Activated CD4-positive, alpha-beta T cell treated with anti-CD3 and anti-CD28 coated beads for 36 hours (primary cell): ENCODE measurements at places on chromosomes 1 and 21.

DNA sequence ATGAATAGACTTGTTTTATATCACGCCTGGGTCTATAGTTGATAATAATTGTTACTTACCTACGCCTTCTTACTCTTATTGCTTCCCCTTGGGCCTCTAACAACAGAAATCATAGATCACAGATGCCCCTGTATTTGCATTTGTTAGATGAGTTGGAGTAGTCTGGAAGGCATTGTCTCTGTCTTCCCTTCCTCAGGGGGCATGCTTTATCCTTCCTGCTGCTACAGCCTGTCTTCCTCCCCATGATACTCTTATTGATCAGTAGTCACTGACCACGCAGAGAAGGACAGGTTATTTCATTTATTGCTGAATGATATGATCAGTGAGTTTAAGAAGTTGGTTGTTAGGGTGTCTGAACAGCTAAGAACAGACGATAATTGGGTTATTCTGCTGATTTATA lies 98.4 kb downstream of the DNM3 start:
- no peak for DNase-seq

GRCh38 chr1:164971921-164972415 lies 384.5 kb downstream of the LMX1A start:
- no peak for DNase-seq

- DNase-seq: no peak
Observed at GRCh38 chr1:236401698-236402097, 7.6 kb downstream of the EDARADD start.

- DNase-seq: no peak
Observed at GRCh38 chr1:14689996-14690615, 91.6 kb downstream of the KAZN start.

DNA sequence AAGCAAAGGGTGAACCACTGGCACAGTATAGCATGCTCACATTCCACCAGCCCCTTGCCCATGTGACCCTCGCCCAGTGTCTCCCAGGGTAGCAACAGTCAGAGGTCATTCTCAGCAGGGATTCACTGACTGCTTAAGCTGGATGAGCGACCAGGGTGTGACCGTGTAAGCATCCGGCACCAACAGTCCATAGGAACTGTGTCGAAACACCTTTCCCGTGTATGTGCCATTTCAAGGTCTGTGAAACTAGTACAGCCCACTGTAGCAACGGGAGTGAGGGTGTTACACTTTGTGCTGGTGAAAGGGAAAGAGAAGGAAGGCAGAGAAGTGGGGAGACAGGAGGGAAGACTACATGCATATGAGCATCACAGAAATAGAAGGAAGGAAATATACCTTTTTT lies 10.8 kb downstream of the PIK3C2B start:
- DNase-seq: no peak

- DNase-seq: no peak
Observed at GRCh38 chr21:37737507-37737906, 178.8 kb downstream of the KCNJ6 start.

DNA sequence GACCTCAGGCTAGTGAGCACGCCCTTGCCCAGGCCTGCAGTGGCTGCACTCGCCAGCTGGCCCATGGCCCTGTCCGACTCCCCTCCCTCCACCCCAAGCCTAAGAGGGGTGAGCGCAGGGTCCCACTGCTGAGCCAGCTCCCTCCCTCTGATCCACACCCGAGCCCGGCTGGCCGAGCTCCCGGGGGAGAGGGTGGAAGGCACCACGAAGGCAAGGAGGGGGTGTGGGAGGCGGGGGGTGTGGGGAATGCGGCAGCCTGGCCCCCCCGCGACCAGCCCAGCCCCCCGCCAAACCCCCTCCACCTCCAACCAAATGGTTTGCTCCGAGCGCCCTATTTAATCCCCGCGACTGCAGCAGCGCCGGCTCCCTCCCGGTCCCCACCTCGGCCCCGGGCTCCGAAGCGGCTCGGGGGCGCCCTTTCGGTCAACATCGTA lies at the start of gene CADM3:
TSS of gene CADM3 (plus strand) at position 362 of the 434 bp plus-strand sequence. CDS start 151 bp downstream, outside the sequence.
- DNase-seq: no peak

- DNase-seq: no peak
Observed at GRCh38 chr1:175494950-175495349, 248.4 kb downstream of the TNR start.

DNA sequence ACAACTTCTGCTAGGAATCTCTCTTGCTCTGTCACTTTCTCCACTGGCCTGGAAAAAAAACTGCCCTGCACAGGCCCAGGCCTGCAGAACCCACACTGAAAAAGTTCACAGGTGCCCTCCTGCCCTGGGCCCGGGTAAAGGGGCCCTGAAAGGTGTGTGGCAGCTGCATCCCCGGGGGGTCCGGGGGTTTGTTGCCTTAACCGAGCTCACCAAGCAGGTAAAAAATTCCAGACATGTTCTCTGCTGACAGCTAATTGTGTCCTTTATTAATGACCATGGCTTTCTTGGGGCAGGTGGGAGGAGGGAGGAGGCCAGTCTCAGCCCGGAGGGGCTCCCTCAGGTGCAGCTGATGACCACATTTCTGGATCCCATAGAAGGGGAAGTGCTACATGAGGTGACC lies 122.9 kb downstream of the LACTBL1 start:
- DNase-seq: no peak

- no peak for DNase-seq
Observed at GRCh38 chr1:86466986-86467385, 1.7 kb upstream of the CLCA1 start.

- DNase-seq: no peak
Observed at GRCh38 chr1:154557248-154557938, 1.1 kb downstream of the UBE2Q1 start.
